ENCODE measurements at places on chromosomes 7 and 10.

DNA sequence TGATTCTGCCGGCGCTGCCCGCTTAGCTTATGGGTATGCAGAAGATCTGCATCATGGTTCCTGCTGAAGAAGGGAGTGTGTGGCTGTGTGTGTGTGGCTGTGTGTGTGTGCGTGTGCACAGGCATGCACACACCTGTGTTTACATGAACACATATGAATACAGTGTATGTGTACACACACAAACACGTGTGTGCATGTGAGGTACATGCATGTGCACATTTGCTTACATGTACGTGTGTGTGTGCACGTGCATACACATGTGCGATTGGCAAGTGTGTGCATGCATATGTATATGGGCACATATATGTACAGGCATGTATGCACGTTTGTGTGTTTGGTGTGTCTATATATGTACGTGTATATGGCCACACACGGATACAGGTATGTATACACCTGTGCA lies 16.4 kb upstream of the FAM20C start:
- no peak for DNase-seq

DNA sequence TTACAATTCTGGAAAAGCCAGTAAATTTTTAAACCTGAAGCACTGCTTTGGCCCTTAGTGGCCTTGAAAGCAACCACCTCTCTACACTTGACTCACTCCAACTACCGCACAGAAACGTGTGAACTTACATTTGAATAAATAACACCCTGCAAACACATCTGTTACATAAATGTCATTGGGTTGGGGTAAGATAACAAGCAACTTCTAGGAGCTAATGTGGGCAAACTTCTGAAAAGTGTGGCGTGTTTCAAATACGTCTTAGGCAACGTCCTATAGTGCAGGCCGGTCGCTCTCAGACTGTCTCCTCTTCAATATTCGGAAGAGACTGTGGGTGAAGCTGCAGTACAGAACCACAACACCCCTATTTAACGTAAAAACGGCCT lies 474 bp downstream of the ORC5 start:
- DNase-seq, result no peak

- no peak for DNase-seq
Measured at GRCh38 chr7:19089797-19090196, 27.6 kb downstream of the TWIST1 start.

DNA sequence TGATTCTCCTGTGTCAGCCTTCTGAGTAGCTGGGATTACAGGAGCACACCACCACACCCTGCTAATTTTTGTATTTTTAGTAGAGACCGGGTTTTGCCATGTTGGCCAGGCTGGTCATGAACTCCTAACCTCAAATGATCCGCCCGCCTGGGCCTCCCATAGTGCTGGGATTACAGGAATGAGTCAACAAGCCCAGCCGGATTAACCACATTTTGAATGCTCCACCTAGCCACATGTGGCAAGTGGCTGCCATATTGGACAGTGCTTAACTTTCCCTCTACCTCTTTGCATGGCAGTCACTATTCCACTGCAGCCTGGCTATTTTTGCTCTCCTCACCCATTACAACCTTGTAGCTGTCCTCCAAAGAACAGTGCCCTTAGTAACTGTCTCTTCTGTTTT lies 160.1 kb downstream of the GATA3 start:
- DNase-seq, result no peak

DNA sequence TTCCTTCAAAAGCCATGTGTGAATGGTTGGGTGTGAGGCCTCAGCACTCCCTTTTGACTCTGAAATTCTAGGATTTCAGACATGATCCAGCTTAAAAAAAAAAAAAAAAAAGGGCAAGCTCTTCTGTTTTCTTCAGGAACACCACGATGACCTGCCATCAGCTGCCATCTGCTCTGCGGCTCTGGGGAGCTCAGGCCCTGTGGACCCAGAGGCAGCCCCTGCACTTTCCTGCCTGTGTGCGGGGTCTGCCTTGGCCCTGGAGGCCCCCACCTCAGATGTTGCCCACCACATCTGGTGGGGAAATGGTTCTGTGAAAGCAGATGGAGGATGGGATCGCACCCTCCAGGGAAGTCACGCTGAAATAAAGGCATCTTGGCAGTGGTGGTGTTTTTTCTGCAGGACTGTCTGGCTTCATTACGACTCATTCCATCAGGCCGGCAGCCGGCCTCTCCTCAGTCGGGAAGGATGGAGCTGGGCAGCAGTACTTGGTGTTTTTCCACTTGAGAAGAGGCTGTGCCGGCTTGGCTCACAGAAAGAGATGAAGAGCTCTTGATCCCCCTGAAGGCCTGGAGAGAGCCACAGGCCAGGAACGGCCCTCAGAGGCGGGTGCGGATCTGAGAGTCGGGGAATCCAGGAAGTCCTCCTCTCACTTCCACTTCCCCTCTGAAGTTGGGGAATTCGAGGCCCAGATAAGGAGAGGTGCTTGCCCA lies 66.1 kb upstream of the AQP1 start:
- DNase-seq, result no peak

DNA sequence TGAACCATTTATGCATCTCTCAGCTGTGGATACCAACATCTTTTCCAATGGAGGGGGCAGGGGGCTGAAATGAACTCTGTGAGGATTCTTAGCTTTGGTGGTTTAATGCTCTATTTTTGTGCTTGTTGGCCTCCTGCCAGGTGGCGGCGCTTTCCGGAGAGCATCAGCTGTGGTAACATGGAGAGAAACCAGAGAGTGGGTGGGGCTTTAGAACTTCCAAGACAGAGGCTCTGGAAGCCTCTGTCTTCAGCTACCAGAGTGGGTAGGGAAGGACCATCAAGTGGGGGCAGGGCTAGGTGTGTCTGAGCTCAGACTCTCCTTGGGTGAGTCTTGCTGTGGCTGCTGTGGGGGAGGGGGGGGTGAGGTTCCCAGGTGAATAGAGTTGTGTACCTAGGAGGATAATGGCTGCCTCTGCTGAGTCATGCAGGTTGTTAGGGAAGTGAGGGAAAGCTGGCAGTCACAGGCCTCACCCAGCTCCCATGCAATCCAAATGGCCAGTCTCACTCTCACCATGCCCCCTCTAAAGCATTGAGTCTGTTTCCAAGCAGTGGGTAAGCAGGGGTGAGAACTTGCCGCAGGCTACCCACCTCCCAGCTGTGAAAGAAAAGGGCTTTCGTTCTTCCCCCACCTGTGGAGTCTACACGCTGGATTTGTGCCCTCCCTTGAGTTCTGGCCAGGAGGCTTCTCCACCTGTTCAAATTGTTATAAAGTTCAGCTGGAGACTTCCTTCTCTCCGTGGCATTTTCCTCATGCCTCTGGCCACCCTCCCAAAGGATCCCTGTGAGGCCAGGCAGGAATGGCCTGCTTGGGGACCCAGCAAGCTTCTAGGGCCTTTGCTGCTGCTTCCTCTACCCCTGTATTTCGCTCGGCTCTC lies 527.0 kb downstream of the NEBL start:
- DNase-seq, result no peak

- no peak for DNase-seq
Measured at GRCh38 chr10:5871596-5871995, 18.1 kb downstream of the ANKRD16 start.

- DNase-seq, result no peak
Measured at GRCh38 chr7:90768301-90768700, 172.2 kb downstream of the CDK14 start.

GRCh38 chr10:127577376-127578258 lies 28.5 kb downstream of the NPS start:
- DNase-seq, result no peak

DNA sequence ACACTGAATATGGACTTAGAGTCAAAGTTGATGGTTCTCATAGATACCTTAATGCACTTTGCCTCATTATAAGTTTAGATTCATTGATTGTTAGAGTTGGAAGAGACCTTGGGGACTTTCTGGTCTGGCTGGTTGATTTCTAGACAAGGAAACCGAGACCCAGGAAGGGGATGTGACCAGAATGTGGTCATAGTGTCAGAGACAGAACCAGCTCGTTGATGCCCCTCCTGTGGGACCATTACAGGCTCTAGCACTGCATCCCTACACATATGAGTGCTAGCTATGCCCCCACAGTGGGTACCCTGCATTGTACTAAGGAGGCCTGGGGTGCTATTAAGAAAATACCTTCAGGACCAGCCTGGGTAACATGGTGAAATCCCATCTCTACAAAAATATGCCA lies 306.6 kb downstream of the CAMK1D start:
- no peak for DNase-seq

DNA sequence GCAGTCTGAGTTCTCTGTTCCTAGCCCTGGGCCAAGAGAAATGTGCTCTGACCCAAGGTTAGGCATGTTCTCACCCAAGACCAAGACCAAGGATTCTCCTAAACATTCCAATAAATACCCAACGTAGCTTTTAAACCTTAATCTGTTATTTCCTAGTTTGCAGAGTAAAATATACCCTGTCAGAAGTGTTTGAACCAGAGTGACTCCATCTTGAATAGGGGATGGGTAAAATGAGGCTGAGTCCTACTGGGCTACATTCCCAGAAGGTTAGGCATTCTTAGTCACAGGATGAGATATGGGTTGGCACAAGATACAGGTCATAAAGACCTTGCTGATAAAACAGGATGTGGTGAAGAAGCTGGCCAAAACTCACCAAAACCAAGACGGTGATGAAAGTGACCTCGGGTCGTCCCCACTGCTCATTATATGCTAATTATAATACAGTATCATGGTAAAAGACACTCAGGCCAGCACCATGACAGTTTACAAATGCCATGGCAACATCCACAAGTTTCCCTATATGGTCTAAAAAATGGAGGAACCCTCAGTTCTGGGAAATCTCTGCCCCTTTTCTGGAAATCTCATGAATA lies 27.7 kb downstream of the PLXNA4 start:
- DNase-seq, result no peak

DNA sequence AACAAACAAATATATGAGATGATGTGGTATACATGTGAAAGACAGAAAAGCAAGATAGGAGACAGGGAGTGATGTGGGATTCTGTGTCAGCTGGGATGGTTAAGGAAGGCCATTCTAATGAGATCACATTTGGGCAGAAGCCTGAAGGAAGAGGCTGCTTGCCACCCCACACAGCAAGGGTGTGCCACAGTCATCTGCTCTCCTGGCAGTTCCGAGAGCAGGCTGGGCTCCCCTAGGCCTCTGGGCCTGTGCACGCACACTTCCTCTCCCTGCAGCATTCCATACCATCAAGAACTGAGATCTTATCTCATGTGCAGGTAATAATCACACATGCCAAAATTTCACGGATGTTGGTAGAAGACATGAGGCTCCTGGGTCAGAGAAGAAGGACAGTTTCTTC lies 43.1 kb downstream of the SYPL1 start:
- no peak for DNase-seq

DNA sequence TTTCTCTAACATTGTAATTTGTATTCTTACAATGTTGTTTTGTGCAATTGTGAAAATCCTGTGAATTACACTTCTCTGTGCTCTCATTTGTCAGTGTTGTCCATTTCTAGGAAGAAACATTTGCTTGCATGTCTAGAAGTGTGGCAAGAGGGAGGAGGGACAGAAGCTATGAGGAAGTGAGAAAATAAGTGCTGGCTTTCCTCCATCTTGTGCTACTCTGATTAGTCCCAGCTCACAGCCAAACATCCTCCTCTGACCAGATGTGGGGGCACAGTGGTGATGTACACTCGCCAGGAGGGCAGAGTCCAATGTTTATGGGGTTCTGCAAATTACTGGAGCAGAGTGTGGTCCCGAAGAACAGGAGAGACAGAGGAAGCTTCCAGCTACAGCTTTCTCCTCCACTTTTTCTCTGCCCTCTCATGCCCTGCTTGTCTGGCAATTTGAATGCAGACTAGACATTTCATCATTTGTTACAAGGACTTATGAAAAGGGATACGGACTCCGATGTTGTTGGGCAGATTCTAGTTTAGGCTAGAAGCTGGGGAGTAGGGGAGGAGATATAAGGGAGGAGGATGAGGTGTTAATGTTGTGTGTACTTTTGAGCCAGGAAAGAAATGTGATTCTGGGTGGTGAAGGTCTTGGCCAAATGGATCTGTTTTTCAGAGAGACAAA lies 131.0 kb upstream of the C1GALT1 start:
- no peak for DNase-seq

GRCh38 chr7:140080919-140081318 lies 18.2 kb upstream of the PARP12 start:
- DNase-seq, result no peak
